ENCODE measurements at places on chromosomes 12 and 14. TPM values are rescaled to one million over a fixed set of nuclear protein-coding genes. Genes with fewer than 3 reads are reported as not detected.

- DNase-seq: no peak
Measured at GRCh38 chr14:50002926-50003212, 110.0 kb downstream of the ARF6 start.

DNA sequence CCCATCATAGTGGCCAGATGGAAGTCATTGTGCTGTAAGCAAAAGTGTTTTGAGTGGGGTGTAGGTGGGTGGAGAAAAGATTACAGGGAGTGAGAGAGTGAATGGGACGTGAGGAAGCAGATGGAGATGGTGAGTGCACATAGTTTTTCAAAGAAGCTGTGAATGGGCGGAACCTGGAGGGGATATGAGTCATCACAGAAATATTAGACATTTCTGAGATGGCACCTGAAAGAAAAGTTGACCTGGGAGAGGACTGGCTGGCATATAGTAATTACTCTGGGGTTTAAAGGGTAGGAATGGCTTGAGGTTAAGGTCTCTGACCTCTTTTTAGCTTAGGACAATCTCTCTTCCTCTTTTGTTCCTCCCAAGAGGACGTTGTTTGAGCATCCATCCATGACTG lies 50.5 kb downstream of the ANO4 start:
- DNase-seq: no peak

DNA sequence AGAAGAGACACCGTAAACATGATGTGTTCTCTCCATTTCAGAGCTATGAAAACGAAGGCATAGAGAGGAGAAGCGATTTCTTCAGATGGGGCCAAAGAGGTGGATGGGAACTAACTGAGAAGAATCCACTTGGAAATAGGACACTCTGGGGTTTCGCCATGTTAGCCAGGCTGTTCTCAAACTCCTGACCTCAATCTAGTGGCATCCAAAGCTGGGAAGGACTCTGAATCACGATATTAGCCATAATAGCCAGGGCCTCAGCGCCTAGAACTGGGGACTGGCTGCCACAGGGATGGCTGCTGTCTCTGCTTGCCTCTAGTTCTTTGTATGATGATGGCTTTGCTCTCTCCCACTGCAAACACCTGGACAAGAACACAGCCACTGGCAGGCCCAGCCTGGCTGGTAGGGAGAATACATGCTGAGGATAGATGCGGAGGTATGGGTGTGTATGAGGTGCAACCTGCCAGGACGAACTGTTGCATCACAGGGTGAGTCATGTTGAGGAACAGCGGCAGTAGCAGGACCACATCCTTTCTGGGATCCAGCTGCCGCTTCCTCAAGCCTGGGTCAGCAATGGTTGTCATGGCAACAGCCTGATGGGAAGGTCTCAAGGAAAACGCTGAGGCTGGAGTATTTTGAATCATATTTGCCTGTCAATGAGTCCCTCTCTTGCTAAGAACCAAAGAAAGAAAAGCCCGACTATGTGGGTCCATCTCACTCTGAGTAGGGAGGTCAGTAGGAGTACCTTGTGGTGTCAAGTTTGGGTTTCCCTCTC lies 31.1 kb downstream of the CCDC177 start:
- no peak for DNase-seq

DNA sequence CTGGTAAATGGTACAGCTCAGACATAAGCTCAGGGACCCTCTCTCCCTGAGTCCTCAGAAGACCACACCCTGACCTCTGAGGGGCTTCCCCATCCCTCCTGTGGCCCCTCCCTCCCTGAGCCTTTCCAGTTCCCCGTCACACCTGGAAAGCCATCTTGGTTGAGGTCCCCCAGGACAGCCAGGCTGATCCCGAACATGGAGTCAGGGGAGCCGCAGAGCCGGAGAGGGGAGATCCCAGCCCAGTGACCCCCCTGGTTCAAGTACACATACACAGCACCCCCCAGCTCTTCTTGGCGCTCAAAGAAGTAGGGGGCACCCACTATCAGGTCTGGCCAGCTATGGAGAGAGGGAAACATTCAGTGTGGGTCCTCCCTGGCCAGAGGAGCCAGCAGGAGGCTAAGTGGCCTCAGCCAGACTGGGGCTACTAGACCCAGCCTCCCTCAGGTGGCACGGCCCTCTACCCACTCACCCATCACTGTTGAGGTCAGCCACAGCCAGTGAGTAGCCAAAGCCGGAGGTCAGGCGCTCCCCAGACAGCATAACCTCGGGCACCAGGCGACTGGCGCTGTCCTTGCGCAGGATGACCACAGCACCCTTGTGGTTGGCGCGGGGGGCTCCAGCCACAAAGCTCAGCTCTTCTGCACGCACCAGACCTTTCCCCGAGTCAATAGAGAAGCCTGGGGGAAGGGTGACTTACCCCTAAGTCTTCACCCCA lies 9.3 kb downstream of the ITGA7 start:
- DNase-seq: no peak

- no peak for DNase-seq
Measured at GRCh38 chr12:116028619-116029018, 248.9 kb downstream of the MED13L start.

DNA sequence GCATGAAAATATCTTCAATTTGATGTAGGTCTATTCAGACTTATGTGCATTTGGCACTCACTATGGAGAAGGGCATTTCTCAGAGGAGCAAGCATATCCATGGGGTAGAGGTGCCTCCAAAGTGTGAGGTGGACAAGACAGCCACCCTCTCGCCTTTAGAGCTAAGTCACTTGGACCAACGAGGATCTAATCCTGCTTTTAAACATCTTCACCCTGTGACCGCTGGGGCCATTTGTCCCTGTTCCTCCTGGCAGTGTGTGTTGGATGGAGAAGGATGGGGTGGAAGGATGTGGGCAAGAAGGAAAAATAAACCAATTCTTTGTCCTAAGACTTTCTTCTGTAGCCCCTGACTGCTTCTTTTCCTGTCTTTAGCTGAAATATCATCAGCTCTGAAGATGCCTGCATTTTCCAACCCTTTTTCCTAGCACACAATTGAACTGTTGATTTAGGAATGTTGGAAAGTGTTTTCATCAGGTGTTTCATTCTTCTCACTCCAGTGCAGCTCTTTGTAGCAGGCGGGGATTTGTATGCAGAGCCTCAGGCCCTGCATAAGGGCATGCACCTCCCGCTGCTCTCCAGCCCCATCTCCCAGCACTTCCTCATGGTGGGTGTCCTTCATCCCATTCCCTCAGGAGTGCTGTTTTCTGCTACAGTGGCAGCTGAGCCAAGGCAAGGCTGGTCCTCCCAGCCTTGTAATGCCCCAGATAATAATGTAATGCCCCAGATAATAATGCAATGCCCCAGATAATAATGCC lies 5.3 kb downstream of the FGF6 start:
- no peak for DNase-seq

- no peak for DNase-seq
Measured at GRCh38 chr14:94412671-94413638, 24.6 kb upstream of the SERPINA1 start.

DNA sequence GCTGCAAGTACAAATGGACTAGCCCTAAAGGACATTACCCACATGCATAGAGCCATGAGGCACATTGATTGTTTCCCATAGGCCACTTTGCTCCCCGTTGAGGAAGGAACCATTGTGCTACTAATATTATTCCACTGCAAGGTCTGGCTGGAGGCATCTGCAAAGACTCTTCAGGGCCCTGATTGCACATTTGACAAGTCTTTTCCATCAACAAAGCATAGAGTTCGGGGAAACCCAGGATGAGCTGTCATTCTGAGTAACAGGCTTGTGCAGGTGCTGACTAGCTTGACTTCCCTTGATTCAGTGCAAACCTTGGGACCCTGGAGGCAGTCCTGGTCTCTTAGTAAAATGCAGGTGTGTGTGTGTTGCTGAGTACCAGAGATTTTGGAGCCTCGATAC lies 73.8 kb downstream of the SUSD6 start:
- no peak for DNase-seq

DNA sequence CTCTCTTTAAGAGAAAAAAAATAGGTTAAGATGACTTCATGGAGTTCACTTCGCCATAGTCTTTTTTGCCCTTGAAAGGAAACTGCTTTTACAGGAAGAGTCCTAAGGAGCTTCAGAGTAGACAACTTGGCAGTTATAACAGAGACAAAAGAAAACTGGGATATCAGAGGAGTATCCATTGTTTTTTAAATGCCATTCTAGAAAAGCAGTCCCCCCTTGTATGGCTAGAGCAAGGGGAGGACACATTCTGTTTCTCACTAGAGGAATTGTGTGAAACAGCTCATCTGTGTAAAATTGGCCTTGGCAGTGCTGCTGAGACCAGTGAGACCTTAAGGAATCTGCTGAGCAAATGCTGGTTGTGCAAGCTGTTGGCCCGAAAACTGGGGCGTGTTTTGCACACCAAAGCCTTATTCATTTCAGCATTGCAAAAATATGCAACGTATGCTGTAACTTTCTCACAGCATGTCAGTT lies 128.0 kb downstream of the GPR135 start:
- no peak for DNase-seq

DNA sequence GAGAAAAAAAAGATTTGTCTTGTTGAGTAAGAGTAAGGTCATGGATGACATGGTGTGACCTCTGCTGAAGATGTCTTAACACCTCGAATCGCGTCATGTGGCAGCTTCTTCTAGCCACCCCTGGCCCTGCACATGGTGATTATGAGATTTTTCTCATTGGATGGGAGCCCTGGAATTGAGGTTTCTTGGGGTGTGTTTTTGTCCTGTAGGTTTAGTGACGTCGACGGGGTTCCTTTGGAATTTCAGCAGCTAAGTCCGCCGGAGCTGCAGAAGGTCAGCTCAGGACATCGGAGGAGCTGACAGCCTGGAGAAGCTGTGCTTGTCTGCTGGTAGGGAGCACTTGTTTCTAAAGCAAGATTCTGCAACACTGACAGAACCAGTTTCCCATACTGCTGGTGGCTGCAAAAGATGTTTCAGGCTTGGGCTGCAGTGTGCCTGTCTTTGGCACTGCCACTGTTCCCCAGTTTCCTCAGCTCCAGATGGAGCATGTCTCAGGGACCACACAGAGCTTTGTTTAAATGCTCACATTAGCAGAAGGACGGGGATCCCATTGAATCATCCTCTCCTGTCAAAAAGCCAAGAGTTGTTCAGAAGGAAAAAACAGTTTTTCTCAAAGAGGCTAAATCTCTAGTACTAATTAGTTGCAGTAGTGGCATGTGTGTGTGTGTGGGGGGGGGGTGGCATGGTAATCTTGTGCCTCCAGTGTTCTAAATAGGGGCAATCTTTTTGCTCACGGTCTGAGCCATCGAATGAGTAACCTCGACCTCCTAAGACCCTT lies 5.2 kb upstream of the FOS start:
- no peak for DNase-seq

GRCh38 chr14:105094193-105094907 lies 29.1 kb upstream of the GPR132 start:
- peak; percentile 48 for DNase-seq

- DNase-seq: no peak
Measured at GRCh38 chr12:132507161-132507538, 17.2 kb downstream of the FBRSL1 start.

DNA sequence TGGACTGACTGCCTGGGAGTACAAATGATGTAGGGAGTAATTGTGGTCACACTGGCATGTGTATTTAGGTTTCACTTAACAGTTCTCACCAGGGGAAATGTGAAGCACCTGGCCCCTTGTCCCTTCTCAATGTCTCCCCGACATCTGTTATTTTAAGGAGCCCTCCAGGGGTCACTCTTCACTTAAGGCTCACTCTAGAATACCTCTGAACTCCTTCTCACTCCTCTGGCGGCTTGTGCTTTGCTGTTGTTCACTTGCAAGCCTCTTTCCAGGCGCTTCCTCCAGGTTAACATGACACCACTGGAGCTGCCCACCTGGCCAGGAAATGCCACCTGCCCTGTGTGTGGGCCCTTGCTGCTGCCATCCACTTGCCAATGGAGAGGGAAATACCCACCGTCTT lies 56.5 kb upstream of the GZMB start:
- DNase-seq: no peak

DNA sequence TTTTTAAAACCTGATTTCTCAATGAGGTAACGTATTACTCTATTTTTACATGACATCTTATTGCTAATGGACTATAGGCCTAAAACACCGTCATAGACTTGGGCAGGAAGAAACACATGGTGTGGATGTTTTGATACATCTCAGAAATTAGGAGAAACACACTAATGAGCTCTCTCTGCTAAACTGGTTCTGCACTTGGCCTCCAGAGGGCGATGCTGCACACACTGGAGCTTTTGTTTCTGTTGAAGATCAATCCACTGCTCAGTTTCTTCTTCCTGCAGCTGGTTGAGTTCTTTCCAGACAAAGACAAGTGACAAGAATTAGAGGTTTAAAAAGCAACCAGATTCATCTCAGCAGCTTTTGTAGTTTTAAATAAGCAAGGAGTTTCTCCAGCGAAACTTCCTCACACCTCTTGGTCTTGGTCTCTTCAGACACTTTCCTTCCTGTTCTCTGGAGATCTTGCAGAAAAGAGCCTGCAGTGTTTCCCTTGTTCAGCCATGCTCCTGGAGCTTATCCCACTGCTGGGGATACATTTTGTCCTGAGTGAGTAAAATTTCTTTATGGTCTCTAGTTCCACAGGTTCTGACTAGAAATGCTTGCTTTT lies 178.5 kb upstream of the OR4E1 start:
- DNase-seq: no peak

- no peak for DNase-seq
Measured at GRCh38 chr12:88752183-88752582, 171.9 kb upstream of the KITLG start.

GRCh38 chr12:130588696-130589539 lies 127.2 kb downstream of the RIMBP2 start:
- DNase-seq: no peak

- DNase-seq: no peak
Measured at GRCh38 chr12:95231190-95231589, 13.6 kb downstream of the VEZT start.

GRCh38 chr14:83874662-83875061 lies 1655.3 kb upstream of the FLRT2 start:
- no peak for DNase-seq

DNA sequence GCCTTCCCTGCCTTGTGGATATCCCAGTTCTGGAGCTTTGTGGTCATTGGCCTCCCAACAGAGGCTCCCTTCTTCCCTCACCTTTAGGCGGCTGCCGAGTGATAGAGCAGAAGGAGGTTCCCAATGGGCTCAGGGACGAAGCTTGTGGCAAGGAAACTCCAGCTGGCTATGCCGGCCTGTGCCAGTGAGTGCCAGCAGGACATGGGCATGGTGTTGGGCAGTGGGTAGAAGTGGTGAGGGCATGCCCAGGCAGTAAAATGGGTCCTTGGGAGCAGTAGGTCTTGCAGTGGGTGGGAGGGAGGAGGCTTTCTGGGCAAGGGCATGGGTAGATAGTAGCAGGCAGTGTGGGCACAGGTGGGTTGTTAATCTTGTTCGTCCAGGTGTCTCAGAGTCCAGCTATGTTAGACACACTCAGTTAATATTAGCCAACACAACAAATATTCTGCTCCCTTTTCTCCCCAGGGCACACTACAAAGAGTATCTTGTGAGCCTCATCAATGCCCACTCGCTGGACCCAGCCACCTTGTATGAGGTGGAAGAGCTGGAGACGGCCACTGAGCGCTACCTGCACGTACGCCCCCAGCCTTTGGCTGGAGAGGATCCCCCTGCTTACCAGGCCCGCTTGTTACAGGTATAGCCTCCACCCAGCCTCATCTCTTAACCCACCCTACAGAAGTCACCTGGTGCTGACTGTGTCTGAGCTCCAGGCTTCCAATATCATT lies 1.1 kb upstream of the IRF9 start:
- DNase-seq: peak; percentile 44

Gene CCDC60
- total RNA-seq: not detected

Gene DAO
- not detected for total RNA-seq

Gene CLEC2A
- total RNA-seq: not detected

Gene GPRC5D
- total RNA-seq: not detected

Gene CPNE6
- total RNA-seq: not detected

Gene TRMT61A
- total RNA-seq: 3.3 TPM

Gene AICDA
- total RNA-seq: not detected
